Inflammatory macrophage treated with lipopolysaccharide for 4 hours (primary cell): ENCODE measurements at places on chromosomes 7 and 10.

DNA sequence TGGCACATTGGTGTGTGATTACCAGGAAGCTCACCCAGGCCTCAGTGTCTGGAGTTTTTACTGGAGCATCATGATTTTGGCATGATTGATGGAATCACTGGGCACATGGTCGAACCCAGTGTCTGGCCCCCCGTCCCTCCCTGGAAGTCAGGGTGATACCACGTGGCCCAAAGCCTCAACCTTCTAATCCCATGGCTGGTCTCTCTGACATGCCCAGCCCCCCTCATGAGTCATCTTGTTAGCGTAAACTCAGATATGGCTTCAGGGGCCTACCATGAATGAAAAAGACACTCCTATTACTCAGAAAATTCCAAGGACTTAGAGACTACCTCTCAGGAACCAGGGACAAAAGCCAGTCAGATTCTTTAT lies 109.3 kb downstream of the GRK5 start:
- DNase-seq: no peak

DNA sequence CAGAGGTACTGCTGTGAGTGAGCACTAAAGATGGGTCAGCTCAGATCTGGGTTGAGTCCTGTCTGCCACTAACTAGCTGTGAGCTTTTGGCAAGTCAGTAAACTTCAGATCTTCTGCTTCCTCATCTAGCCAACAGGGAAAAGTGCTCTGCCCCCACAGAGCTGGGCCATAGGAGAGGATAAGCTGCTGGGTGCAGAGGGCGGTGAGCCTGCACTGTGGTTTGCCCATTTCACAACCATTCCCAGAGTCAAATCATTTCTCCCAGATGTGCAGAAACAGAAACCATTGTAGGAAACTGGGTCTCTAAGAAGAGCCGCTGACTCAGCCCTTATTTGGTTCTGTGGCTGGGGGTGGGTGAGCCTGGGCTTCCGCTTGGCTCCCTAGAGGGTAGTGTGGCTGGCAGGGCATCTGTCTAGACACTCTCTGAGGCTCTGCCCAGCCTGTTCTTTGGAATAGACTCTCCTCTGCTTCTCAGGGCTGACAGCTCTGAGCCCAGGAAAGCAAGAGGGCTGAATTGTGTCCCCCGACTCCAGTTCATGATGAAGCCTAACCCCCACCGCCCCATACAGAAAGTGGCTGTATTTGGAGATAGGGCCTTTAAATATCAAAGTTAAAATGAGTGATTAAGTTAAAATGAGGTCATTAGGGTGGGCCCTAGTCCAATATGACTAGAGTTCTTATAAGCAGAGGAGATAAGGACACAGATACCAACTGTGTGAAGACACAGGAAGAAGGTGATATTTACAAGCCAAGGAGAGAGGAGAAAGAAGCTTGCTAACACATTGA lies 29.5 kb upstream of the ARHGAP22 start:
- peak; percentile 96 for DNase-seq

GRCh38 chr7:13421776-13422175 lies 567.7 kb downstream of the ETV1 start:
- no peak for DNase-seq

- no peak for DNase-seq
Observed at GRCh38 chr7:23157679-23158078, 24.2 kb upstream of the NUP42 start.

DNA sequence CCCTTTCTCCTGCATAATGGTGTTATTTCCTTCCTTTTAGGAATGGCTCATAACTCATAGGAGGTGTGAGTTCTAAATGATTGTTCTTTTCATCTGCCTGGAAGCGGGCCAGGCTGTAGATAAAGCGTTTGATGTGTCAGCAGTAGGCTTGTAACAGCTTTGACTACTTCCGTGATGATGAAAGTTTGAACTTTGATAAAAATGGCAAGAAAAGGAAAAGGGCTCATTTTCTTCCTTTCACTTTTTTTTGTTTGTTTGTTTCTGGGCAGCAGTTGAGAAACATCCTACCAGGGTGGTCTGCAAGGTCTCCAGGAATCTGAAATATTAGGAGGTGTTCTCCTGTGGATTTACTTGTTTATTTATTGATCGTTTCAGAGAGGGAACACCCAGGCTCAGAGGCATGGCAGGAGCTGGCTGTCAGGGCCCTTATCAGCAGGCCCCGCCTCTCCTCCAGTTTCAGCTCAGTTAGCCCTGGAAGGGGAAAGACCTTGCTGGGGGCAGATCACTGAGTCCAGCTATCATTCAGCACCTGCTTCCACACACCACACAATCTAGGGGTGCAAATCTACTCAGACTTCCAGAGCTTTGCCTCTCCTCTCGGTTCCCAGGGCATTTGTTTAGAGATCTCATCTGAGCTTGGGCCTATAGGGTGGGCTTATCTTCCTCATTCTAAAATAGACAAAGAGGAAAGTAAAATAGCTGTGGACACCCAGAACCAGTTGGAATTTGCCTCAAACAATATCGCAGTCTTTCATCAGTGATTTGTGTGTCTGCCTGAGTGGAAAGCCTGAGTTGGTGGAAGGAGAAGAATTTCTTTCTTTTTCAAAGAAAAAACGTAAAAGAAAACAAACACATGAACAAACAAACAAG lies 130.9 kb downstream of the BMPER start:
- no peak for DNase-seq

GRCh38 chr10:70915806-70916205 lies 27.4 kb upstream of the PCBD1 start:
- no peak for DNase-seq

GRCh38 chr7:22696541-22697228 lies 30.3 kb upstream of the IL6 start:
- DNase-seq: peak; percentile 51
